ENCODE measurements at places on chromosomes 1 and 21.
A peak's percentile ranks its signal among the peaks of the same experiment; 100 is the strongest.

DNA sequence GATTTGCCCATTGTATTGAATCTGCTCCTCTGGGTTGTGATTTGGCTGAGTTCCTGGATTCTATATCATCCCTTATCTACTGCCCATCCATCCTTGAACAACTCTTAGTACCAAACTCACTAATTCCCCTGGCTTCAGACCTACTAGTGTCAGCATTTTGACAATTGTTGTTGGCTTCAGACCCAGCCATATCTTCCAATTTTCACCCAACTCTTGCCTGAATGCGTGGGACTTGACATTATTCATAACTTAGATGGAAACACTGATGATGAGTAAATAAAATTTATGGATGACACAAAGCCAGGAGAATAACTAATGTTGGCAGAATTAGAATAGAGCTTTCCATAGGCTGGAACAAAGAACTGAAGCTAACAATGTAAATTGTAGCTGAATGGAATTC, 27.3 kb upstream of the EDEM3 start:
- DNase-seq = no peak

- DNase-seq = peak; percentile 99
Measured at GRCh38 chr1:234875953-234876855, 252.4 kb downstream of the TOMM20 start.

DNA sequence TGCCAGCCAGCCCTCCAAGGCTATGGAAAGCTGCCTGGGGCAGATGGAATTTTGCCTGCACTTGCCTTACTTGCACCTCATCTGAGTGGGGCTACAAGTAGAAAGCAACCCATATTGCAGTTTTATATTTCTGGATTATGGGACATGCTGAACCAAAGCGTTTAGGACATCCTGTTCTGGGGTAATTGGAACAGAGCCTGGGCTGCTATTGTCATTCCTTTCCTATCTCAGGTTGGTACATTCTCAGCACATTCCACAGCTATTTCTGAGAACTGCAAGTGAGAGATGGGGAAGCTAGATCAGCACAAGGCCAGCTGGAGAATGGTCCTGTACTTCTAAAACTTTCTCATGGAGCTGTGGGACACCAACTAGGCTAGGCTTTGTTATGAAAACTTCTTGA, 713.8 kb downstream of the KCNT2 start:
- DNase-seq = no peak

DNA sequence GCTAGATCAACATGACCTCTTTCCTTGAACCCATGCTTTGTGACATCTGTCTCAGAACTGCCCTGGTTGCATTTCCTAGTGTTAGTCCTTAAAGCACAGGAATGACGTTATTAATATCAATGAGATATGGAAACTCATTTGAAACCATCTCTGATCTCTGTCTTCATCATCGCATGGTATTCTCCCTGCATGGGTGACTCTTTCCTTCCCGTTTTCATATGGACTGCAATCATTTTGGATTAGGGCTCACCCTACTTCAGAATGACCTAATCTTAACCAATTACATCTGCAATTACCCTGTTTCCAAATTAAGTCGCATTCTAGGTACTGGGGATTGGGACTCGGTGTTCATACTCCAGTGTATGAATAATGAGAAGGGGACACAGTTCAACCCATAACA, 41.7 kb upstream of the DISC1 start:
- DNase-seq = no peak

DNA sequence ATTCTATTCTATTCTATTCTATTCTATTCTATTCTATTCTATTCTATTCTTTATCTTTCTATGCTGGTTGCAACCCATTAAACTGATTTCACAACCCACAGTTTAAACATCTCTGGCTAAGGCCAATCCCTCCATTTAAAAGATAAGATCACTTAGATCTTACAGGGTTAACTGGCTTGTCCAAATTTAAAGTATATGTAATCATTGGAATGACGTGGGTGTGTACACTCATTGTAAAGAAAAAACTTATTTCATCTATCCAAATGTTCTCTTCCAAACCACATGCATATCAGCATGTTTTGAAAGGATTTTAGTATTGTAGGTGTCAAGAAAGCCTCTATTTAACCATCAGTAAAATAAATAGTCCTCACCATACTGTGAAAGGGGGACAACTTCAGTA, 299.6 kb upstream of the RUNX1 start:
- DNase-seq = no peak

Measured in K562 (cell line).